Stimulated activated CD4-positive, alpha-beta T cell treated with anti-CD3 and anti-CD28 coated beads, Interleukin-1b, Interleukin-23, amount 100 ng/mL, for 4 hours (primary cell): ENCODE measurements at places on chromosomes 16 and 17.

GRCh38 chr17:82647593-82648164, 565 bp downstream of the WDR45B start:
- peak; percentile 48 for DNase-seq

DNA sequence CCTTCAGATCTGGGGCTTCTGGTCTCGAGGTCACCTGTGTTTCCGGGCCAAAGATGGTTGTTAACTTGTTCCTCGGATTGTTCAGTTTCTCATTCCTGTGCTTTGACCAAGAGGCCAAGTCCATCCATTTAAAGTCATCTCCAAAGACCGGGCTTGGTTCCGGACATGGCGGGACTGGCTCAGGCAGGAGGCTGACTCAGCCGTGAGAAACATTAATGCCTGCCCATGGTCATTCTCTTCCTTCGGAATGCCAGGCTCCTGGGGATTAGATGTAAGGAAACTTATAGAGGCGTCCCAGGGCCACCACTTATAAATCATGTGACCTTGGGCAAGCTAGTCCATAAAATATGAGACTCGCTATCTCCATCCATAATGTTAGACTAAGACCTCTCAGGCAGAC, 13.6 kb upstream of the NKD1 start:
- no peak for DNase-seq

DNA sequence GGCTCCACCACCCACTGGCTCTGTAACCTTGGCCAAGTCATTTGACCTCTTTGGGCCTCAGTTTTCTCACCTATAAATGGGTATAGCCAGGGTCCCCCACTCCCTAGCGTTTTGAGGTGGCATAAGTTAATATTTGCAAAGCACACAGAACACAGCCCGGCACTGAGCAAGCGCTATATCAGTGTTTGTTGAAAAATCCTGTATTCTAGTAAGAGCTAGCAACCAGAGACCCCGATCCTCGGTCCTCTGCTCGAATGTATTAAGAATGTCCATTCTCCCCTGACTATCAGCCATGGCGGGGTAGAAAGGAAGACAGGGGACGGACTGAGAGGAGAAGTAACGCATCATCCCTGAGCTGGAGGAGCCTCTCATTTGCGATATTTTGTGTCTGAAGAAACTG, 131.2 kb downstream of the IRF8 start:
- DNase-seq: no peak

GRCh38 chr17:9538626-9539025, 37.0 kb downstream of the STX8 start:
- DNase-seq: no peak

DNA sequence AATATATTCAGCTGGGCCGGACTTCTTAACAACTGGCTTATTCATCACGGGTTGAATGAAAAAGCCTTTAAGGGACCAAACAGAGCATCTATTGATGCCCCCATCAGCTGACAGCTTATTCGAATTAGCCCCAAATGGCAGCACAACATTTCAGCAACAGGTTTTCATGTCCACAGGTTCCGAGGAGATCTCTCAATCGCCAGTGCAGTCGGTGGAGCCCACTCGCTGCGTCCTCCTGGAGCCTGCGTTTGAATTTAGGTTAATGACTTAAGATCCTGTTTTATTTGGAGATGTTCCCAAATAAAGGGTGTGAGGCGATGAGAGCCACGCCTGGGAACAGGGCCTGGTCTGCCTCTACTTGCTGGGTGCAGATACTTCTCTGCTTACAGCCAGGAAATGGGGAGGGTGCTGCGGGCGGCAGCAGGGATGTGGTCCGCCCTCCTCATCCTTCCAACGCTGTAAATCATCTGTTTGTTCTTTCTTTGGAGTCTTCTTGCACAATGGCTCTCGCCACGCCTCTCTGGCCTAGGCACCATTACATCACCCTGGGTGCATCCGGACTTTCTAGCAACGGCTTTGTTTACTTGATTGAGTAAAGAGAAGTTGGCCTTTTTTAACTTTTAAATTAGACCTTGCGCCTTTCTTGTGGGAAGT, 22.6 kb downstream of the NDE1 start:
- peak; percentile 18 for DNase-seq

DNA sequence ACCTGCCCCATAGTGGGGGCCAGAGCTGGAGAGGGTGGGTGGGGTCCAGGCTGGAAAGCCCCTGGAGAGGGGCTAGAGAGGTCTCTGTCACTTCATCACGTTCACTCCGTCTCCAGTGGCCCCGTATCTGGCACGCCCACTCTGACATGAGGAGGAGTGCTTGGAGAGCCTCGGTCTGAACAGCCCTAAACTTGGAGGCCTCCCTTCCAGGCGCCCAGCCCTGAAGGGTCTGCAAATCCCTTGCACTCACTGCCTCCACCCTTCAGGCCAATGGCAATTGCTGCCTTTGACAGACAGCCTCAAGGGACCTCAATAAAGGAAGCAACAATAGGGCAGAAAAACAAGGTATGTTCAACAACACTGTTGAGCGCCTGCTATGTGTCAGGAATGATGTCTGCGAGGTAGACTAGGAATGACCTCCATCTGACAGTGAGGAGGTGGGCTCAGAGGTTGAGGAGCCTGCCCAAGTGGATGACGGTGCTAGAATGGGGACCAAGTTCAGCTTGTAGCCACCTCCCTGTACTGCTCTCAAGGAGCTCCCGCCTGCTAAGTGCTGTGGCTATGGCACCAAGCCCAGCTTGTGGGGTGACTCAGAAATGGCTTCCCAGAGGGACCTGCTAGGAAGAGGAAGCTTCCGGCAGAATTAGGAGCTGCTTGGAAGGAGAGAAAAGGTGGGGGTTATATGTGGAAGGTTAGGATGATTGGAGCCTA, 2.9 kb upstream of the EPX start:
- no peak for DNase-seq

DNA sequence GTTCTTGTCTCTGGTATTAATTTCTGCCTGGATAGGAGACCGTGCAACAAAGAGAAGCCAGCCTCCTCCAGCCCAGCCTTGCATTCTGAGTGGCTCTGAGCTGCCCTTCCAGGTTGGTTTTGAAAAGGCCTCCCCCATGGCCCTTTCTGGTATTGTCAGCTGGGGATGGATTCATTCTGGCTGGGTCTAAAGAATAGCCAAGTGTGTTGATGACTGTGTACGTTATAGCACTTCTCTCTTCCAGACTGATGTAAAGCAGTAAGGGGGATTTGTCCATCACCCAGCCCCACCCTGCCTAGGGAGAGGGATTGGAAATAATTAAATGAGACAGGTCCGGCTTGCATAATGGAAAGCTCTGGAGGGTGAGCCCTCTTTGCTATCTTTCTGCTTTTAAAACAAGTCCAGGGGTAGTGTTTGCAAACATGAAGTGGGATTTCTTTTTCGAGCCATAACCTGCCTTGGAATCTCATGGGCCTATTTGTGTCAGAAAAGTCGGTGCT, 146.4 kb downstream of the MSI2 start:
- DNase-seq: no peak

GRCh38 chr17:6328279-6328678, 106.6 kb downstream of the AIPL1 start:
- no peak for DNase-seq

- no peak for DNase-seq
These were observed 174.3 kb downstream of the XYLT1 start for GRCh38 chr16:17296431-17296830.

- no peak for DNase-seq
These were observed 3.0 kb upstream of the QPRT start for GRCh38 chr16:29675811-29676643.

DNA sequence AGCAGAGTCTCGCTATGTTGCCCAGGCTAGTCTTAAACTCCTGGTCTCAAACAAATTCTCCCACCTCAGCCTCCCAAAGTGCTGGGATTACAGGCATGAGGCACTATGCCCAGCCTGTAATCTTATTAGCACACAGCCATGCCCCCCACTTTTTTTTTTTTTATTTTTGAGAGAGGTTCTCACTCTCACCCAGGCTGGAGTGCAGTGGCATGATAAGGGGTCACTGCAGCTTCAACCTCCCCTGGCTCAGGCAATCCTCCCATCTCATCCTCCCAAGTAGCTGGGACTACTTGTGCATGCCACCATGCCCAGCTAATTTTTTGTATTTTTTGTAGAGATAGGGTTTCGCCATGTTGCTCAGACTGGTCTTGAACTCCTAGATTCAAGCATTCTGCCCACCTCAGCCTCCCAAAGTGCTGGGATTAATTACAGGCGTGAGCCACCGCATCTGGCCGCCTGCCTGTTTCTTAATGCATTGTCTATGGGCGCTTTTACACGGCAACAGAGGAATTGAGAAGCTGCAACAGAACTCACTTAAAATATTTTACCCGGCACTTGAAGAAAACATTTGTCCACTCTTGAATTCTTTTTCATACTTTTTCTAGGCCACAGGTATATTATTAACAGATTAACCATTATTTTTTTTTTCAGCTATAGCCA, 8.8 kb upstream of the CEP20 start:
- no peak for DNase-seq

GRCh38 chr17:60386147-60387058, 5.5 kb downstream of the USP32 start:
- no peak for DNase-seq

GRCh38 chr16:78503602-78504001, 404.1 kb downstream of the WWOX start:
- peak; percentile 32 for DNase-seq

DNA sequence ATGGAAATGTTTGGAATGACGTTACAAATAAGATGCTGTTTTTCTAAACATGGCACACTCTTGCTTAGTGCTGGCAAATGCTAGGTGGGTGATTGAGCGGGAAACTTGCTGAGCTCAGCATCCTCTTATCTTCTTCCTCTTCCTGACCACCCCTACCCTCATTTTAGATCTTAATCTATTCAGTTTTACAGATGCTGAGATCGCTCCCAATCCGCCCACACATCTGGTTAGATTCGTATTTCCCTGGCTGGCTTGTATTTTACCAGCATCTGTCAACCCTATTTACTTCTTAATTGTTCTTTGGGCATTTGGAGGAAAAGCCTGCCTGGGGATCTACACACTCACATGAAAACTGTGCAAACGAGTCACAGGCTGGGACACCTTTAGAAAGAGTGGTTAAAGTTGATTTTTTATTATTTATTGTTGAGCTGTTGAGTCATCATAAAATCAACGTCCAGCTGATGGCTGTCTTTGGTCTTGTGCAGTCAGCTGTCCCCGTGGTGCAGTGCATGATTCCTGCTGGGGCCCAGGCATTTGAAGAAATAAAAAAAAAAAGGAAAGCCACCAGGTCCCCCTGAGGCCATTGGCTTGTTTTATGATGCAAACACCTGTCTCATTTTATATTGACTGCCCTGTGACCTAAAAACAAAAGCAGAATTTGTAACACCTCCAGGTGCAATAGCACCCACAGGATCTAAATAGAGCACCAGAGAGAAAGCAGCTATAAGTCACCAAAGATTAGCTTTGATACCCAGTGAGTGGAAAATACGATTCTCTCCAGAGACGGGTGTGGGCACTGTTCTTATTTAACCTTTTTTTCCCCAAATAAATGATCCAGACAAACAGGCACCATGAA, 258.6 kb downstream of the HS3ST3B1 start:
- no peak for DNase-seq

DNA sequence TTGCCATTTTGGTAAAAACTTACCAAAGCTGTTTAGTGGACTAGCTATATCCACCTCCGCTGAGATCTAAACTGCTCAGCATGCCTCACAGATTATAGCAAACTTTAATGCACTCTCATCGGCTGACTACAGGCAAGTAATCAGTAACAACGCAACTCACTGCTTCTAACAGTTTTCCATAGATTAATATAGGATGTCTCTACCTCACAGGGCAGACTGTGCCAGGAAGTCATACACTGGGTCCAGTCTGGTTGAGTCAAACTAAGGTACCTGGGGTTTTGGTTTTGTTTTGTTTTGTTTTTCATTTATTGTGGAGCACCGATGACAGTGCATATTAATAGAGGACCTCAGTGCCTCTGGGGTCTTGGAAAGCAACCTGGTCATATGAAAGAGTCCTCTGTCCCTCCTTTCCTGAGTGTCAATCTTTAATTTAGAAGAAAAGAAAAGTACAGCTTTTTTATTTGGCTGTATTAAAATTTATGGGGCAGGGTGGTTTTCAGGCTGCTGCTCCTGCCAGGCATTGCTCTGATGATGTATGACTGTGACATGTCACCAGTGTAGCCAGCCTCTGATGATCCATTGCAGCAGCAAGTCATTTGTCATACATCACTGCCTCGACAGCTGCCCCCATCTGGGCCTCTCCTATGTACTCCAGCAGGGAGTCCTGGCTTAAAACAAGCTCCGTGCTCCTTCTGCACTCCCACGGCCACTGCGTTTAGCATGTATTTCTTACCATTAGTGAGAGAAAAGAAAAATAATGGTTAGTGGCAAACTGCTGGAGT, 854.1 kb downstream of the KCNJ2 start:
- DNase-seq: no peak

DNA sequence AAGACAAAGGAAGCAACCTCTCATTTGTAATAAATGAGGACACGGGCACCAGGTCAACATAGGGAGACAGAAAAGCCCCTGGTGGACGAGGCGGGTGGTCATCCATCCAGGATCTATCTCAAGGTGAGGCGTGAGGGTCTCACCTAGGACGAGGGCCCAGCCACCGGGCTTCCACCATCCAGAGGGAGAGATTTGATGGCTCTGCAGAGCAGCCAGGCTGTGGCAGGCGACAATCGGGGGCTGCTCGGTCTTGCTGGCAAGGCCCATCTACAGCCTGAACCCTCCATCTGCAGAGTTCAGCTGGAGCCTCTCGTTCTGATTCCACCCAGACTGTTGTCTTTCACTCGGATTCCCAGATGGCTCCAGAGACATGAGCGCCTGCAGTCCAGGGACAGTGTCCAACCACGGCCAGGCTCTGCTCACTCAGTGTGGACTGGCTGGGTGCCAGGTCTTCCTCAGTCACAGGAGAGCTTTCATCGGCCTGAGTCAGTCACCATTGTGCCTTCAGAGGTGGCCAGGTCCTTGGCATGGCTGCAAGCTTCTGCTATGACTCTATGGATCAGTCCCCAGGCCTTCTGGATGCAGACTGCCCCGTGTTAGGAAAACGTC, 5.9 kb downstream of the LITAFD start:
- no peak for DNase-seq

- peak; percentile 14 for DNase-seq
These were observed 99.9 kb upstream of the CORO6 start for GRCh38 chr17:29722411-29723198.

GRCh38 chr17:40832840-40833239, 10.4 kb upstream of the KRT10 start:
- no peak for DNase-seq

GRCh38 chr17:20989991-20990855, 52.6 kb downstream of the USP22 start:
- DNase-seq: no peak

- DNase-seq: no peak
These were observed 411.7 kb downstream of the HS3ST3B1 start for GRCh38 chr17:14712611-14713021.
